ENCODE measurements at places on chromosomes 6 and 20.

- no peak for DNase-seq
These were observed 850 bp upstream of the HECA start for GRCh38 chr6:139134064-139134395.

GRCh38 chr20:39059036-39059435 lies 96.9 kb downstream of the DHX35 start:
- DNase-seq, result no peak

- DNase-seq, result no peak
These were observed 107.9 kb upstream of the PLEKHG1 start for GRCh38 chr6:150491811-150492172.

DNA sequence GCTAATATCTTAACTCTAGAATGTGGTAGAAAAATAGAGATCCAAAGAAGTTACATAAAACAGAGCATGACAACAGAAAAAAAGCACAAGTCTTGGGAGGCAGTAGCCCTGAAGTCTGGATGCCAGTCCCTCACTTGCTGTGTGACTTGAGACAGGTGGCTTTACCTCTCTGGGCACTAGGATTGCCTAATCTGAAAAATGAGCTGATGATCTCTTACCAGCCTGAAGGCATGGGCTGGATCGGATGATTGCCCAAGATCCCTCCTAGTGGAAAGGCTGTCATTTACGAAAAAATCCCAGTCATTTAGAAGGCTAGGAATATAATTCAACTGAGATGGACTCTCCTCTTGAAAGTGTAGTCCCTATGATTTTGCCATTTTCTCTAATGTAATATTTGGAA lies 10.9 kb upstream of the GCM1 start:
- DNase-seq, result no peak

DNA sequence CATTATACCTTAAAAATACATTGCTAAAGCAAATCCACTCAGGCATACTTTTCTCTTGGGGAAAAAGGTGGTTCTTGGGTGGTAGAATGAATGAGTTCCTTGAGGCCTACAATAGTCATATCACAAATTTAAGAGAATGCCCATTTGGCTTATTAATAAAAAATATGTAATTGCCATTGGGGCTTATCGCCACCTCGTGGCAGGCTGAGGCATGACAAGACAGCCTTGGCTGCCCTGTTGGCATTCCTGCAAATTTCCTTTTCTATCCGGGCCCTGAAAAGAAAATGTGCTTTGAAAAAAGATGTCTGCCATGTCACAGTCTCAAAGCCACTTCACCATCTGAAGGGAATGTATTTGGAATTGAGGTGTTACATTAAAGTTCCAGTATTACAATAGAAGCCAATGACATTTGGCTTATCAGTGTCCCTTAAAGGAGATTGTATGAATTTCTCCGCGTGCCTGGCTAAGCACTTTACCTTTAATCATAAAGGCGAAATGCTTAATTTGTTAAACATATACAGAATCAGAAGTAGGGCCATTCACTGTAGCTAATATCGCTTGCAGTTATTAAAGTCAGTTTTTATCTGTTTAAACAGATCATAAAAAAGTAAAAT lies 188.3 kb upstream of the ZFP64 start:
- no peak for DNase-seq

Measured in AG04450 (cell line).